Sigmoid colon (tissue), 7 donors: ENCODE measurements at places on chromosomes 11 and 22. TPM values are rescaled to one million over a fixed set of nuclear protein-coding genes. Genes with fewer than 3 reads are reported as not detected.

- no peaks in the 10 kb centered on the region for H3K36me3 ChIP-seq
- H3K4me1 ChIP-seq = no peaks in the 10 kb centered on the region
- no peak for DNase-seq
- H3K27ac ChIP-seq = no peak overlapping the region
- no peak overlapping the region for H3K4me3 ChIP-seq
- H3K27me3 ChIP-seq = no peaks in the 10 kb centered on the region
These were observed 21.7 kb downstream of the FAM168A start for GRCh38 chr11:73576185-73576614.

DNA sequence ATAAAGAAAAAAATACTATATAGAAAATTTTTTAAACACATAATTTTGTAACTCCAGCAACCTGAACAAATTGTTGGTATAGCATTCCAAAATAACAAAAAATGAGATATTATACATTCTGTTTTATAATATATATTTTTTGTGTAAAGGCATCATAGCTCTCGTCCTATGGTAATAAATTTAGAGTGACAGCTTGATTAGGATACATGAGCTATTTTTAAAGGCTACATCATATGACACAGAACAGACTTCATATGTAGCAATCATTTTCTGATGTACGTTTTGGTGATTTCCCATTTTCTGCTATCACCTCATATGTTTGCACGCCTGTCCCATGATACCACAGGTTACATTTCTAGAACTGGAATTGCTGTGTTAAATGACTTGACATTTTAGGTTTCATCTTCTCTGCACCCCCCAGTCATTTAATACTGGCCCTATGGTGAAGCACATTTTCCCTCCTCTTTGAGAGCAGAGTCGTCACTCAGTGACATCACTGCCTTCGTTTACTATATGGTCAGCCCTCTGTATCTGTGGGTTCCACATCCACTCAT, 19.5 kb downstream of the PC start:
- H3K36me3 ChIP-seq = no peaks in the 10 kb centered on the region
- H3K4me1 ChIP-seq = no peaks in the 10 kb centered on the region
- no peak overlapping the region for H3K4me3 ChIP-seq
- no peak for DNase-seq

The SHANK2 gene
- total RNA-seq = 20.3 TPM

DNA sequence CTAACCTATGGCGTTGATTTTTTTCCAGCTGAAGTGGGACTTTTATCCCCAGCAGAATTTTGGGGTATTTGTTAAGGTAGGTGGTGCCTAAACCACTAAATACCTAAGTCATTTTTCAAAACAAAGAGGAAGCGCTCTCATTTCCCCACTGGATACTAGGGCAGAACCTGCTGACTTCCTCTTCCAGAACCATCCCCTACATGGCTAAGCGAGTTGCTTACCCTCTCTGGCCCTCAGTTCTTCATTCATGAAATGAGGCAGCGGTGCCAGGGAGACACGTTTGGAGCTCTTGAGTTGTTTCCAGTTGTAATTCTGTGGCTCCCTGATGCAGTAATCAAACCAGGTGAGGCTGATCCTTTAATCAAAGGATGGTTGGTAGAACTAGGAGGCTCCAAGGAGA, 10.0 kb upstream of the MTMR3 start:
- no peaks in the 10 kb centered on the region for H3K27me3 ChIP-seq
- no peak overlapping the region for H3K4me3 ChIP-seq
- DNase-seq = no peak
- no peak overlapping the region for H3K27ac ChIP-seq

- peaks cover 18% of the 10 kb centered on the region for H3K4me1 ChIP-seq
- peak within 1 kb of the TSS; percentile 87 for H3K27ac ChIP-seq
- DNase-seq = peak; percentile 86
These were observed at the start of gene NCR3LG1 for GRCh38 chr11:17351510-17352176. Gene NCR3LG1, plus strand, starts transcription at chr11:17351800. Its CDS starts 170 bp downstream, at chr11:17351970.

- no peak overlapping the region for H3K4me3 ChIP-seq
- H3K4me1 ChIP-seq = peaks cover 38% of the 10 kb centered on the region
- no peak overlapping the region for H3K27ac ChIP-seq
- H3K36me3 ChIP-seq = no peaks in the 10 kb centered on the region
- peak; percentile 86 for DNase-seq
These were observed 146.5 kb downstream of the CCDC34 start for GRCh38 chr11:27216270-27217149.

The MLC1 gene
- not detected for total RNA-seq

The OR5B12 gene
- not detected for total RNA-seq

The POLD3 gene
- total RNA-seq = 16.7 TPM

The NCF4 gene
- total RNA-seq = 19.3 TPM

DNA sequence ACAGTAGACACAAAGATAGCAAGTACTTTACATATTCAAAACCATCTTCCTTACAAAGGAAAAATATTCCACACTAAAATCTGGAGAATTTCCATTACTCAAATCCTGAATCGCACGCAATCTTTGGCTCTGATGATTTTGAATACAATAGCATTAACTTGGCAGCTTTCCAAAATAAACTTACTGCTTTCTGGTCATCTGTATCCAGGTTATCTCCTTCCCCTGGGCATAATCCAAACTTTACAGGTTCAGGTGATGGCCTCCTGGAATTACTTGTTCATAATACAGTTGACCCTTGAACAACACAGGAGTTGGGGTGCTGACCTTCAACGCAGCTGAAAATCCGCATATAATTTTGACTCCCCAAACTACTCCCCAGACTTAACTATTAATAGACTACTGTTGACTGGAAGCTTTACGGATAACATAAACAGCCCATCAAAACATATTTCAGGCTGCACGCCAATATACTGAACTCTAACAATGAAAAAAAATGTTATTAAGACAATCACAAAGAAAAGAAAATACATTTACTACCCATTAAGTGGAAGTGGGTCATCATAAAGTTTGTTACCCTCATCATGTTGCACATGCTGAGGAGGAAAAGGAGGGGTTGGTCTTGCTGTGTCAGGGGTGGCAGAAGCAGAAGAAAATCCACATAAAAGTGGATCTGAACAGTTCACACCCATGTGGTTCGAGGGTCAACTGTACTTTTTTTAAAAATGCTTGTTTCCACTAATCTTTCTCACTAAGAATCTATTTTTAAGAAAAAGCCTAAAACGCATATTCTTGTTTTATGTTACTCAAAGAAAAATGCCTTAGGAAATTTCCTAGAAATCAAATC, 6.5 kb downstream of the MTMR2 start:
- peak overlapping the region; percentile 13 for H3K27ac ChIP-seq
- peaks cover 18% of the 10 kb centered on the region for H3K4me1 ChIP-seq
- DNase-seq = no peak
- H3K27me3 ChIP-seq = no peaks in the 10 kb centered on the region

The IZUMO1R gene
- total RNA-seq = not detected

The MUC2 gene
- 8.0 TPM for total RNA-seq

GRCh38 chr22:38853196-38853651, 9.4 kb upstream of the NPTXR start:
- no peak overlapping the region for H3K27ac ChIP-seq
- DNase-seq = no peak

DNA sequence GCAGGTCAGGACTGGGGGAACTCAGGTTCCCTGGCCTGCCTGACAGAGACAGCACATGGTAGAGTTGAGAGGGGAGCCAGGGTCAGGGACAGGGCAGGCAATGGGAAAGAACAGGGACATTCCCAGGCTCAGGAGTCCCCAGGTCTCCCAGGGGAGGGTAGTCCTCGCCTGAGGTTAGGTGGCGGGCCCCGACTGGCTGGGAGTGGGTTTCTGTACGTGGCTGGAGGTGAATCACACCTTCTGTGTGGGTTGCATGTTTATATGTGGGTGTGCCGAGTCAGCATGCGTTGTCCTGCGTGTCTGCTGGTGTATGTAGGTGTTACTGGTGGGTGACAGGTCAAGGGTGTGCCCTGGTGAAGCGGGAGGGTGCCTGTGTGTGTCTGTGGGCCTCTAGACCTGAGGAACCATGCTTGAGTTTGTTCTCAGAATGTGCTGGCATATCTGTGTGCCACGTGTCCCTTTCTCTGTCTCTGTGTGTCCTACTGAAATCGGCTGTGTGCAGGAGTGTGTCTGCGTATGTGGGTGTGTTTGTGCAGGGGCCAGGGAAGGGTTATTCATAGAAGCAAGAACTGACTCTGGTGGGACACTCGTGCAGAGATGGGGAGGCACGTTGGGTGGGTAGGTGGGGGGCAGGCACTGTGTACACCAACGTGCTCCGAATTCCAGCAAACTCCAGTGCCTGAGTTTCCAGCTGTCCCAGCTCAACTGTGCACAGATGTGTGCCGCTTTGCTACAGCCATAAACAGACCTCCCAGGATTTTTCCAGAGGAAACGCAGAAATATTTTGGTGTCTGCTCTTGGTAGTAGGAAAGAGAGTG, 23.8 kb upstream of the OAF start:
- no peaks in the 10 kb centered on the region for H3K36me3 ChIP-seq
- peaks cover 31% of the 10 kb centered on the region for H3K4me1 ChIP-seq
- peak; percentile 74 for DNase-seq
- H3K4me3 ChIP-seq = no peak overlapping the region

- H3K27me3 ChIP-seq = no peaks in the 10 kb centered on the region
- H3K27ac ChIP-seq = peak overlapping the region; percentile 53
- peaks cover 27% of the 10 kb centered on the region for H3K4me1 ChIP-seq
- no peaks in the 10 kb centered on the region for H3K36me3 ChIP-seq
- no peak for DNase-seq
- peak overlapping the region; percentile 47 for H3K4me3 ChIP-seq
These were observed 940 bp upstream of the C11orf91 start for GRCh38 chr11:33701302-33702230.

DNA sequence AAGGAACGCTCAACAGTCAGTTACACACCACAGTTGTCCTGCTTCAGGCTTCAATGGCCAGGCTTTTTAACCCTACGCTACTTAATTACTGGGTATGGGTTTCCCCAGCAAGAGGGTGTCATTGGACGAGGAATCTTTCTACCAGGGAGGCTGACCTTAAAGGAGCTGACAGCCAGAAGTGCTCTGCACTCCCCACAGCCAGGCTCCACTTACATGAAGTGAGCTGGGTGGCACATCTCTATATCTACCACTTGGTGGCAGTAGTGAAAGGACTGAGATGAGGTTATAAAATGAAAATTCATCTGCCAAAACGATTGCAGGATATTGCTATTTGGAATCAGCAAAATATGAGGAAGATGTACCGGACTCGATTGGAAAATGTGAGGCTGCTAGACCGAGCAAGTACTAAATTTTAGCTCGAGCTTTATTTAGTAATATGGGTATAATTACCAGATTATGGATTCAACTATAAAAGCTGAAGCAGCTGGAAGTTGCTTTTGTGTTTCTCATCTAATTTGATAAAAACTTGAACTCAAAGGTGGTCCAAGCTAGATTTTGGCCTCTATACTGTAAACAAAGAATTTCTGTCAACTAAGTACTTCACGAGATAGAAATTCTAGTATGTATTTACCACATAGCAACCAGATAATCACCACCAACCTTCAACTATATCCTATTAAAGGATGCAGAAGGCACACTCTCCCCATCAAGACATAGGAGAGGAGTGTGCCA, 53.9 kb upstream of the CEP126 start:
- peaks cover 7% of the 10 kb centered on the region for H3K4me1 ChIP-seq
- H3K27ac ChIP-seq = no peak overlapping the region
- H3K4me3 ChIP-seq = no peak overlapping the region
- no peaks in the 10 kb centered on the region for H3K36me3 ChIP-seq
- H3K27me3 ChIP-seq = no peaks in the 10 kb centered on the region

The KRTAP5-1 gene
- total RNA-seq = not detected

The CHRM1 gene
- total RNA-seq = 0.36 TPM

- no peak overlapping the region for H3K27ac ChIP-seq
- peaks cover 3% of the 10 kb centered on the region for H3K4me1 ChIP-seq
- H3K36me3 ChIP-seq = peaks cover 12% of the 10 kb centered on the region
- no peaks in the 10 kb centered on the region for H3K27me3 ChIP-seq
- no peak for DNase-seq
- no peak overlapping the region for H3K4me3 ChIP-seq
These were observed 102.6 kb upstream of the RASSF10 start for GRCh38 chr11:12906501-12906900.

DNA sequence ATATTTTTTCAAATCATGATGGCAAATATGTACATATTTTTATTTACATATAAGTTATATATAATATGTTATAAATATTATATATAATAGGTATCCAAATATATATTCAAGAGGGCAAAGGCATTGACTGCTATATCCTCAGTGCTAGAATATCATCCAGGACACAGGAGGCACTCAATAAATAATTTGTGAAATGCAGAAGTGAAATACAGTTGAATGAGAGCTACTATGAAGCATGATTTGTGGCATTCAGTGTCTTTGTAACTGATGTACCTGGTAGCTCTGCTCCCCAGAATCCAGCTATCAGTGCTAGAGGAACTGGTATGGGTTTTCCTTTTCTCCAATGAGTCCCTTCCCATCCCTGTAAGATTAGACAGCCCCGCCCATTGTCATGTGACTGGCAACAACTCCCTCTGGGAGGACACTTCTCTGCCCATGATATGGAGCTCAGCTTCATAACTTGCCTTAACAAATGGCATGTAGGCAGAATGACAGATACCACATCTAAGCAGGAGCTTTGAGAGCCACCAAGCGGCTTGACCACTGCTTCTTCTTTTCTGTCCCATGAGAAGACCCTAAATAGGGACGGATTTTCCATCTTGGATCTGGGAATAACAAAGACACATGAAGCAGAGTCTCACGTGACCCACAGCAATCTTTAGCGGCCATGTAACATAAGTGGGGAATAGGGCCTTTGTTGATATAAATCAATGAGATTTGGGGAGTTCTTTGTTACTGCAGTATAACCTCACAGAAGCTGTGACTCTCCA, 10.2 kb upstream of the CD82 start:
- H3K4me1 ChIP-seq = no peaks in the 10 kb centered on the region
- H3K27me3 ChIP-seq = no peaks in the 10 kb centered on the region
- no peaks in the 10 kb centered on the region for H3K36me3 ChIP-seq

- H3K36me3 ChIP-seq = no peaks in the 10 kb centered on the region
- DNase-seq = no peak
- H3K27ac ChIP-seq = no peak overlapping the region
- H3K4me3 ChIP-seq = no peak overlapping the region
These were observed 91.9 kb upstream of the PRR5 start for GRCh38 chr22:44610071-44610470.

DNA sequence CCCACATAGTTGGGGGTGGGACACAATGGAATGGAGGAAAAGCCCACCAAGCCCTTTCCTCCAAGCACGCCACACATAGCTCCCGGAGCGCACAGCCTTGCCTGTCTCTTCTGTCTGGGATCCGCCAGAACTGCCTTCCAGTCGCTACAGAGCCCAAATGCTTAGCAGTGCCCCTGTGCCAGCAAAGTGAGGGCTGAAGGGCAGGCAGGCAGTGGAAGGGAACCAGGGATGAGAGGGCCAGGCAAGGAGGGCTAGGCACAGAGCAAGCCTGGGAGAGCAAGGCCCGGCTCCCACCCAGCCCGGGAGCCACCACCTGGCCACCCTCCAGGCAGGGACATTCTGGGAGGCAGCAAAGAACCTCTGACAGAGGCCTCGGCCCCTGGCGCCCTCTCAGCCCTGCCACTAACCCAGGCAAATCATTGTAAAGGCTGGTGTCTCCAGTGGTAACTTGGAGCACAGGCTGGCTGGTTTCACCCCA, 32.5 kb downstream of the PPP2R1B start:
- no peaks in the 10 kb centered on the region for H3K36me3 ChIP-seq
- H3K4me3 ChIP-seq = no peak overlapping the region

- no peak overlapping the region for H3K4me3 ChIP-seq
- H3K27ac ChIP-seq = no peak overlapping the region
- no peaks in the 10 kb centered on the region for H3K36me3 ChIP-seq
- no peaks in the 10 kb centered on the region for H3K27me3 ChIP-seq
- DNase-seq = peak; percentile 52
These were observed 44.4 kb upstream of the MYEOV start for GRCh38 chr11:69249311-69250185.
